Stimulated activated CD4-positive, alpha-beta T cell treated with anti-CD3 and anti-CD28 coated beads, Interleukin-15, amount 100 ng/mL, for 48 hours (primary cell): ENCODE measurements at places on chromosomes 13 and 19.

DNA sequence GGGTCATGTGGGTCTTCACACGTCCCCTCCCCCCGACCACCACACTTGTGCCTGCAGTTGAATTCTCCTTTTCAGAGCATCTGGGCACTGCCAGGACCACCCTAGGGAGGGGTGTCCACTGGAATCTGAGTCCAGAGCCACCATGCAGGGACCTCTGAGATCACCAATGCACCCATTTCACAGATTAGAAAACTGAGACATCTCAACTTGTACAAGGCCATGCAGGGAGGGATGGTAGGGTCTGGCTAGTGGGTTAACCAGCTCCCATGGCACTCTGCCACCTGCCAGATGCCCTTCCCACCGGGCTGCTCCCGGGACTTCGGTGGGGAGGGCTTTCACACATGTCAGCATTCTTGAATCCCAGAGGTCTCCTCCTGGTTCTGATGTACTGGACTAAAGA lies 44.3 kb upstream of the C19orf12 start:
- no peak for DNase-seq

GRCh38 chr13:109204252-109204651 lies 574.8 kb downstream of the MYO16 start:
- no peak for DNase-seq

GRCh38 chr19:13425151-13425550 lies 81.1 kb downstream of the CACNA1A start:
- no peak for DNase-seq

DNA sequence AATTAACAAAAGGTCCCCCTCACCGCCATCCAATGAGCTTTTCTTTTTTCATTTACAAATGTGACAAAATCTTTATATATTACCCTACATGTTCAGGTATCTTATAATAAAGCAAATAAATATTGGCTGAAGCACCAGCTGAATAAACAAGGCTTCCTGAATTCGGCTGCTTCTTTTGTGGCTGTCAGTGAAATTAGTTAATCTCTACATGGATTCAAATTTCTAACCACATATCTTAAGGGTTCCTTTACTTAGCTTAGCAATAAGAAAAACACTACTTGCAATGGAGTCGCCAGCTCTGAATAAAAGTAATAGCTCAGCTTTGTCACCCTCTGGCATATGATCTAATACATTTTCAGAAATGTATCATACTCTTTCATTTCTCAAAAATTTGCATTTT lies 104.3 kb downstream of the CCNA1 start:
- DNase-seq = no peak

- DNase-seq = no peak
Observed at GRCh38 chr13:28753208-28753892, 34.6 kb upstream of the SLC46A3 start.

DNA sequence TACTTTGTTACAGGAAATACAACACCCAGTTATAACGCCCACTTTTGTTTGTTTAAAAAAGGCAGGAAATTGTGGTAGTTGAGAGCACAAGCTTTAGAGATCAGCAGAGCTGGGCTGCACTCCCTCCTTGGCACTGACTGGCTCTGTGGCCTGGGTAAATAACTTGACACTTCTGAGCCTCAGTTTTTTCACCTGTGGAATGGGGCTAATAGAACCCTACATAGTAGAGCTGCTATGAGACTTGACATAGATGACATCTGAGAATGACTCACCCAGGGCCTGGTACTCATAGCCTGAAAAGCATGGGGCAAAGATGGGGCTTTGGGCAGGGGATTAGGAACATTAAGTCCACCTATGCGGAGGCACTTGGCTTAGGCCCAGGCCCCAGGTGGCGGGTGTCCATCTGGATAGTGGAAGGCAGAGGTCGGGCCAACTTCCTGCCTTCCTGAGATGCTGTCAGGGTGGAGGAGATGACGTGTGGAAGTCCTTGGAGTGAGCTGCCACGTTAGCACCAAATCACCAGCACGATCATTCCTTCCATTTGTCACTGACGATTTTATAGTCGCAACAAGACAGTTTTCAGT lies 159.1 kb downstream of the KATNAL1 start:
- DNase-seq = no peak

GRCh38 chr19:39428283-39429112 lies 7.3 kb downstream of the RPS16 start:
- DNase-seq = no peak

- DNase-seq = no peak
Observed at GRCh38 chr19:42497492-42498168, 30.7 kb downstream of the CEACAM1 start.

GRCh38 chr13:33275916-33276315 lies 9.6 kb downstream of the STARD13 start:
- DNase-seq = no peak

GRCh38 chr19:16584248-16585093 lies 12.3 kb upstream of the SLC35E1 start:
- DNase-seq = peak; percentile 82

DNA sequence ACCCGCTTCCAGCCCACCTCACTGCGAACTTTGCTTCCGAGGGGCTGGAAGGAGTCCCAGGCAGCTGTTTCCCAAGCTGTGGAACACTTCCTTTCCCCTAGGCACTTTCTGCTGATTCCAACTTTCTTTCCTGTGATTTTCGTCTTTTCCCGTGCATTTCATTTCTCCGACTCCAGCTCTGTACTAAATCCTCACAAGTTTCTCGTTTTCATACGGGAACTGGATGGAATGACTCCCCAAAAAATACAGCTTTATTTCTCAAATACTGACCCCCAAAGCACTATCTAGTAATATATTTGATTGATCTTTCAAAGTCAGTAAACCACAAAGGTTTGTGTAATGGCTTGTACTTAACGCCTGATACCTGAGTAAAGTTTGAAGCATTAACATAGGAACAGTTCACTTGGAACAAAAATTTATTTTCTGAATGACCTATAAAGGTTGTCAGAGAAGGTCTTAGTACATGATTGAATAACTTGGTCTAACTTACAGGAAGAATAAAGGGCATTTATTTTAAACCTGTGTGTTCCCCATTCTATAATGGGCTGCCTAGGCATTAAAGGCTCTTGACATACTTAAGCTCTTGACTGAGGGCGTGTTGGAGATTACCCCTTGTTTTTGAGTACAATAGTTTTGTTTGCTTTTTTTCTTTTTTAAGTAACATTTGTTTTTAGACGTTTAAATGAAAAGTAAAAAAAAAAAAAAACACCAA lies 1.3 kb upstream of the PCDH9 start:
- DNase-seq = no peak

DNA sequence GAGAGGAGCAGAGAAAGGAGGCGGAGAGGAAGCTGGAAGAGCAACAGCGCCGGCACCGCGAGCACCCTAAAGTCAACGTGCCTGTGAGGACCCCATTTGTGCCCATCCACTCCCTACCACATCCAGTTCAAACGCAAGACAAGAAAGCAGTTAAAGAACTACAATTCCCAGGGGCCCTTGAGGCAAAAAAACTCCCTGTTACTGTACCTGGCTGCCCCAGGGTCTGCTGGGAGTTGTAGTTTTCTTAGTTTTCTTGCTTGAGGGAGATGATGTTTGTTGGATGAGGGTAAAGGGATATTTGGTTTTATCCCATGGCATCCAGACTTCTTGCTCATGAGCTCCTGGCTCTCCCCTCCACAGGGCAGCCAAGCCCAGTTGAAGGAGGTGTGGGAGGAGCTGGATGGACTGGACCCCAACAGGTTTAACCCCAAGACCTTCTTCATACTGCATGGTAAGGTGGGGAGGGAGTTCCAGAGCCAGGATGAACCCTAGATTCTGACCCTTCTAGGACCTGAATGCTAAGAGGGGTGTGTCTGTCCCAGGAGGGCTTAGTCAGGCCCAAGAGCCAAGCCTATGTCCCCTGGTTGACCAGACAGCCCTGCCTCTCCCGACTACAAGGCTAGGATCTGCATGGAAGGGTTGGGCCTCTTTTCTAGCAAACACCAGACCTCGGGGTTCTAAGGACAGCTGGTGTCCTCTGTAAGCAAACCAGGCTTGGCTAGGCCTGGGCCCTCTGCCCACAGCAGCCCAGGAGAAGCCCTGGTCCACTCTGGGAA lies 13.2 kb downstream of the NUCB1 start:
- DNase-seq = no peak

DNA sequence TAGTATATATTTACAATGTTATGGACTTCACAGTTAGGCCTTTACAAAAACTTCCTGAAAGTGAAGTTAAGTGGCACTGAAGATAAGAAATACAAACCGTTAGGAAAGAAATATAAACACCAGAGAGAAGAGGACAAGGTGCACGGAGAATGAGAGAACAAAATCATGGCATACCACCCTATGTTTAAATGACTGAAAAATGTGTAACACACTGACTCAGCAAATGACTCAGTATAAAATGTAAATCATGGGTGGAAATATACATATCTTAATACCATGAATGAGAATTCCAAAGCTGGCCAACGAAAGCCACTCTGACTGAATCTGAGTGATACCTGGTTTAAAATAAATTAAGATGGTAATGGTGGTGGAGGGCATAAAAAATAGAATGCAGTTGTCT lies 260.8 kb downstream of the DNAJC15 start:
- no peak for DNase-seq

- DNase-seq = no peak
Observed at GRCh38 chr13:95484052-95484451, 68.5 kb upstream of the CLDN10 start.

- no peak for DNase-seq
Observed at GRCh38 chr13:32310134-32310706, 4.9 kb downstream of the ZAR1L start.

- DNase-seq = no peak
Observed at GRCh38 chr13:76016799-76017400, 380.8 kb downstream of the LMO7 start.

DNA sequence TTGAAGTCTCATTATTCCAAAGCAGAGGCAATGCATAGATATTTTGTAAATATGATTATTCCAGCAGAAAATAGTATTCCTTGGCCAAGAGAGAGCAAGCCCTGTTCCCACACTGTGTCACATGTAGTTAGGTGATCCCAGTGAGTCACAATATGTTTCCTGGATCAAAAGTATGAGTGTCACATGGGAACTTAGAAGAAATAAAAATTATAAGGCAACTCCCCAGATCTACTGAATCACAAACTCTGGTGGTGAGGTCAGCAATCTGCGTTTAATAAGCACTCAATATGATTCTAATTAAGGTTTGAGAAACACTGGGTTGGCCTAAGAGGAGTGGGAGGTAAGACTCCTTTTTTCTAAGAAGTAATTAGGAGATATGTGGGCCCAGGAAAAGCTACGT lies 1504.5 kb upstream of the PCDH20 start:
- no peak for DNase-seq

DNA sequence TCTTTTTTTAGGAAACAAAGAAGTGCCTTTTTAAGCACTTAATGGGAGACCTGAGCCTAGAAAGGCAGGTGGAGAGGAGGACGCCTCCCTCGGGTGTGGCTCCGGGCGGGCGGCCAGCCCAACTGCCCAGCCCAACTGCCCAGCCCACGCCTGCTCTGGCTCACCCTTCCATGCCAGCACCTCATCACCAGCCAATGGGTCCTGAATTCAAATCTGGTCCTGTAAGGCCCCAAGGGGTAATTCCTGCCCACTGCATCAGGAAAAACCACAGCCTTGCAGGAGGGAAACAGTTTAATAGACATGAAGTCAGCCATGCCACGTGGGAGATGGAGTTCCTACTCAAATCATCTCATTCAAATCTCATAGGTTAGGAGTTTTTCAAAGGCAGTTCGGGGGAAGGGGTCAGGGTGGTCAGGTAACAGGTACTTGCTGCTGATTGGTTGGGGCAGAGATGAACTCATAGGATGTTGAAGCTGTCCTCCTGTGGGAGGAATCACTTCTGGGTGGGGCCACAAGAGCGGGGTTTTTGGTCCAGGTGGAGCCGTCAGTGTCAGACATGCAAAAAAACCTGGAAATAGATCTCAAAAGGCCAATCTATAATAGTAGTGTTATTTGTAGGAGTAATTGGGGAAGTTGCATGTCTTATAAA lies 64.9 kb downstream of the HSPH1 start:
- no peak for DNase-seq

DNA sequence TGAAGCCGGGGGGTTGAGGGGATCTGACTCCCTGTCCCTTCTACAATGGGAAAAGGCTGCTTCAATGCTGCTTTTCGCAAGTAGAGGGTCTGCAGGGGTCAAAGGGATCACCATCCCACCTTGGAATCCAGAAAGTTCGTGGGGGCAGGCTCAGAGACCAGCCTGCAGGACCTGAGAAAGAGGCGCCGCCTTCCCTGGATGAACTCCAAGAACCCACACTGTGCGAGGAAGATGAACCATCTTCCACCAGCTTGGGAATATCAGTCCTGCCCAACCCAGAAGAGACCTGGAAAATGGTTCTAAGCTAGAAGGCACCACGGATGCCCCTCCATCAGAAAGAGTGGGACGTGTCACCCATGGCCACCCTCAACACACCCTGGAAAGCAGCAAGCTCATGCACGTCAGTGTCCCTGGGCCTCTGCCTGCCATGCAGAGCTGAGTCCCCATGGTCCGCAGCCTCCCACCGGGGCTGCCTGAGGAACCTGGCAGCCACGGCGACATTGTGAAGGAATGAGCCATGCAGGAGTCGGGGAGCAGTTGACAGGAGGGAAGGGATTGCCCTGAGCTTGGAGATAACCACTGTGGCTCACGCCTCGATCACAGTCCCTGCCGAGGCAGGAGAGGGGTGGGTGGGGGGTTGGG lies 14.6 kb downstream of the RAB3D start:
- DNase-seq = no peak

DNA sequence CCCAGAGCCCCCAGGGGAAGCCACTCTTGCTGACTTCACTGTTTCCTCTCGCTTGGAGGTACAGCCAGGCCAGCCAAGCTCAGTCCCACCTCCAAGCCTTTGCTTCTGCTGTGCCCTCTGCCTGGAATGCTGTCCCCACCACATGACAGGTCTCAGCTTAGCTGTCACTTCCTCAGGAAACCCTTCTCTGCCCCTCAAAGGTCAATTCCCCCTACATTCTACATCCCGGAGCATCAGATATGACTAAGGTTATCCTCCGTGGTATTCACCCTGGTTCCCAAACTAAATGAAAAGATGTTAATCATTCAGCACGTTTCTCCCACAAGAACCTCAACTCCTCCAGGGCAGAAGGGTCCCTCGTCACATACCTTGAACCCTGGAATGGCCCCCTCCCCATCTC lies 53.5 kb downstream of the PTPRS start:
- DNase-seq = no peak

DNA sequence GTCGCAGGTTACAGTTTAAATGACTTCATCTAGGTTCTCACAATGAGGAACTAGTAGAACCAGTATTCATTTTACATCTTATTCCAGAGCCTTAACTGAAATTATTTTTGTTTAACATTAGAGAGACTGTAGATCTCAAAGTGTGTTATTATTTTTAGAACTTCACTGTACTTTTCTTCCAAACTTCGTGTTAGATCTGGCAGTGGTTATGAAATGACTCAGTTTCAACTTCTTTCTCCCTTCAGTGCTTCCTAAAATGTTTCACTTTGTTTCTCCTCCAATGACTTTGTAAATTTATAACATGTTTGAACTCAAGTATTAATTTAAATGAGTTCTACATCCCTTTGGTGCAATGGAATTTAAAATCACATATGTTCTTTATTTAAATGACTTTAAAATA lies 139.3 kb downstream of the PCDH9 start:
- no peak for DNase-seq
